Stromal cell of bone marrow (primary cell): ENCODE measurements at places on chromosomes 4 and X.
A peak's percentile ranks its signal among the peaks of the same experiment; 100 is the strongest.

- DNase-seq: peak; percentile 57
These were observed 9.4 kb downstream of the IL15 start for GRCh38 chr4:141645611-141646340.

- no peak for DNase-seq
These were observed 3.0 kb downstream of the PLXNB3 start for GRCh38 chrX:153766871-153767673.

DNA sequence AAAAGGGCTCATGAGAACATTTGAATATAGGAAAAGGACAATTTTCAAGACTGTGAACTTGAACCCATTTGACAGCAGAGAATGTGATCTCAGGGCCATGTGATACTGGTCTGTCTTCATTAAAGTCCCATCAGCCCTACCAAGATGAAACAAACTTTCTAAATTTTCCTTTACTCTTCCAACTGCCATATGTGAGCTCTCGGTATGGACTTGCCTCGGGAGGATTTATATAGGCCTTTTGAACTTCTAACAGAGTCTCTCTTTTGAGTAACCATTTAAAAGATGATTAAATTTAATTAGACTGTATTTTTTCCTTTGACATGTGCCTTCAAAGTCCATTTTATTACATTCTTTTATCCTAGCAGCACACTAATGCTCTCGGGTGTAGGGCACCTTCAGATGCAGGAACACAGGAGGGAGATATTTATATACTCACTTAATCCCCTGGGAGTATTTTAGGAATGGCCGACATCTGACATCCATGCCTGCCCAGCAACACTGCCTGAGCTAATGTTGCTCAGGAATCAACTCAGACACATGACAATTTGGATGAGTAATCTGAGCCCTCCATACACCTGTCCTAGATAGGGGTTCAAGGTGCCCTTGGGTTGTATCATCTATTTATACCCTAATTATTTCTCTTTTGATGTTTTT is 155.0 kb downstream of the SLC7A11 start:
- DNase-seq: no peak

DNA sequence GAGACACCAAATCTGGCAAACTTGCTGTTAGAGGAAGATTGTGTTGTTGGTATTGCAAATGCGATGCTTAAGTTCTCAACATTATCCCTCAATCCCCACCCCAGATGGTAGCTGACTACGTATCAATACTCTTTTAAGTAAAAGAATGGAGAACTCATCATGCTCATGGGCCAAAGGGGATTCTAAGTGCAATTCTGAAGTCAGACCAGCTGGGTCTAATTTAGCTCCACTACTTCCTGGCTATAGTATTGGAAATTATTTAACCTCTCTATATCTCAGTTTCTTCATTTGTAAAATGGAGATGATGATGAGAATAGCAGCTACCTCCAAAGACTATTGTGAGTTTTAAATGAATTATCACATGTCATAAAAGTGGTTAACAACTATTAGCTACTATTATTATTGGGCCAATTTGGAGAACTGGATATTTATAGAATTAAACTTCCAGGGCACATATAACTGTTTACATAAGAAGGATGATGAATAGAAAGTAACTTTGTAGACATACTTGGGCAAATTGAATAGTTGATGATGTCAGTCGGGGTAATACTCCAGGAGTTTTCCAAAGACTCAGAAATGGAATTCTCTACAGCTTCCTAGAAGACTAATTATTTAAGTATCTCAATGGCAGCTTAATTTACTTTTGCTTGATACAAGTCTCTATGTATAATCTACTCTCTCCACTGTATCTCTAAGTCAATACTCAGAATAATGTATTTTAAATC is 5.0 kb upstream of the SLAIN2 start:
- no peak for DNase-seq

DNA sequence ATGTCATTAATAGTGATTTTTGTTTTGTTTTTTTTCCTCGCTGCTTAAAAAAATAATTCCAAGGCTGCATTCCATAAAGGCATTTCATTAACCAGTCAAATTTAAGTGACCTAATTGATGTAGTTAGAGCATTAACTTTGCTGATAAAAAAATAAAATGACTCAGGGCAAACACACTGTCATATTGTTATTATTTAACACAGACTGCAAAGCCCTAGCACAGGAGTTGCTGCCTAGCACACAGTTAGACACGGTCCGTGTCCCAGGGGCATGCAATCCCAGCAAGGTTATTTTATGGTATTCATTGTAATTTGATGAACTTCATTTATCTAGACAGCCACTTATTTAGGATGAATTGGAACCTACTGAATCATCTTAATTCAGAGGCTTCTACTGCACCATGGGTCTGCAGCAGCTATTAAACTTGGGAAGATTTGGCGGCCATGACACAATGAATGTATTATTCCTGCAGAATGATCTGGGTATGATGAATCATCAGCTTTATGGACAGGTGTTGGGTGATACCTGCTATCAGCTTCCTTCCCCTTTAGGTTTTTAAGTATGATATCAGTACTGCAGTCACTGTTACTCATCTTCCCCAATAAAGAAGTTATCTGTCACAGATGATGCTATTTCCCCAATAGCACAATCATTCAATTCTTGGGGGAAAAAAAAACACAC is 182.7 kb downstream of the PPARGC1A start:
- no peak for DNase-seq

GRCh38 chrX:135114392-135114791 is 5.9 kb downstream of the ETDB start:
- DNase-seq: no peak

DNA sequence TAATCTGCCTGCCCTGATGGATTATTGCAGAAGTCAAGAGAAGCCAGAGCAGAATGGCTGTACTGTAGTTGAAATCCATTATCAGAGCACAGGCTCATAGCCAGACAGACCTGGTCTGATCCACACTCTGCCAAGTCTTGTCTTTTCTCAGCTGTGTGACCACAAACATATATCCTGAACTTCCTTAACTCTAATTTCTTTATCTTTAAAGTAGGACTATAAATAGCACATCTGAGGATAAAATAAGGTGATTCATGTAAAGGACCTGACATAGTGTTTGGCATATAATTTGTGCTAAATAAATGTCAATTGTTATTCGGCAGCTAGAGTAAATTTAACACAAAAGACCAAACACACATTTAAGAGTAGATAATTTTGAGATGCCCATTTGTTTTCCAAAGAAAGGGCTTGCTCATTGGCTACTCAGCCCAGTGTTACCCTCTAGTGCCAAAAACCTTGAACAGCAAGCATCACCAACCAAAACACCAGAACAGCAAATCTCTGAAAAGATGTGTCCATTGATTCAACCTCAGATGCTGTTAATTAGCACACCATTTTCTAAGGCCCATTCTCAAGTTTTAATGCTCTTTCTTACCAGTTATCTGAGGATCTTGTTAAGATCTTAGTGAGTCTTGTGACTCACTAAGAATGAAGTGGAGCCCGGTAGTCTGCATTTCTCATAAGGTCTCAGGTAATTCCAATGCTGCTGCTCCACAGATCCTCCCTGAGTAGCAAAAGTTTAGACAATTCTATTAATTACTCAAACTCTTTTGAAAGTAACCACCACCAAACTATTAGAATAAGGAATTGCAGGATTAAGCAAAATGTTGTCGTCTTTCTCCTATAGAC is 108.8 kb downstream of the HHIP start:
- DNase-seq: no peak

- no peak for DNase-seq
These were observed 503.5 kb upstream of the PITX2 start for GRCh38 chr4:111126340-111126739.

GRCh38 chr4:84527391-84527790 is 28.3 kb upstream of the NKX6-1 start:
- no peak for DNase-seq

- DNase-seq: peak; percentile 73
These were observed 46.5 kb downstream of the TMA16 start for GRCh38 chr4:163540977-163541376.

DNA sequence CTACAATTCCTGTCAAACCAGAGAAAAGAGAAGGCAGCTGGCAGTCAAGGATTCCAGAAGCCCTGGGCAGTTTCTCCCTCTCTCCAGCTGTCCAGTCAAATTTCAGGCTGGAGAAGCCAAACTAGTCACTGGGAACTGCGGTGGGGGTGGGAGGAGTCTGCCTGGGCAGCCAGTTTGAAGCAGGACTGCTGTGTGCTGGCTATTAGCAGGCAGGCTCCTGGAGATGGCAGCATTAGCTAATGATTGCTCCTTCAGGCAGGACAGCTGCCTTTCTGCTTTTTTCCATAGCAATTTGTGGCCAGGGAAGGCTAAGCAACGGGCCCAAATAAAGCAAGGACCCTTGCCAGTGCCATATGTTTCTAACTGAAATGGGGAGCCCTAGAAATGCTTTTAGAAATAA is 44.7 kb upstream of the FGF13 start:
- peak; percentile 27 for DNase-seq

DNA sequence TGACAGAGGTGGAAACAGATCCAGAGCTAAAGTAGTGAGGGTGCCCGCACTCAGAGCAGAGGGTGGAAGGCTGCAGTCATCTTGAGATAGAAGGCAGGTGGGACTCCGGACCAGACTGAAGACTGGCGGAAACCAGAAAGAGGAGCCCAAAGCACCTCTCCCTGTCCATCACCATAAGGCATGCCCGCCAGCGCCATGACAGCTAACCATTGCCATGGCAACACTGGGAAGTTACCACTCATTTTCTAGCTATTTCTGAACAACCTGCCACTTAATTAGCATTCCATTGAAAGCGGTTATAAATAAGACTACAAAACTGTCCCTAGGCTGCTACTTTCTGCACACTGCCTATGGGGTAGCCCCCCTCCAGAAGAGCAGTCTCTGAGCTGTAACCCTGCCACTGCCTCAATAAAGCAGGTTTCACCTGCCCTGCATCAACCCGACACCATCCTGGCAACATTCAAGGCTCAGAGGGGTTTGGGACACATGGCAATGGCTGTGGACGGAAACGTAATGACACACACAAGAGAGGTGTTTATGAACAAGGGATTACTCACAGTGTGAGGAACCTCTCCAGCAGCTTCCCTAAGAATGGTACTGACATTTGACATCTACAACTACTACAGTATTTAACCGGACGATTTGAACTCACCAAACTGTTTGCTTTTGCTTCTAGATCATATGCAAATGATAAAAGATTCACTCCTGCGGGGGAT is 27.8 kb upstream of the FGFBP2 start:
- no peak for DNase-seq

GRCh38 chrX:129961180-129962083 is 21.0 kb upstream of the BCORL1 start:
- DNase-seq: no peak

DNA sequence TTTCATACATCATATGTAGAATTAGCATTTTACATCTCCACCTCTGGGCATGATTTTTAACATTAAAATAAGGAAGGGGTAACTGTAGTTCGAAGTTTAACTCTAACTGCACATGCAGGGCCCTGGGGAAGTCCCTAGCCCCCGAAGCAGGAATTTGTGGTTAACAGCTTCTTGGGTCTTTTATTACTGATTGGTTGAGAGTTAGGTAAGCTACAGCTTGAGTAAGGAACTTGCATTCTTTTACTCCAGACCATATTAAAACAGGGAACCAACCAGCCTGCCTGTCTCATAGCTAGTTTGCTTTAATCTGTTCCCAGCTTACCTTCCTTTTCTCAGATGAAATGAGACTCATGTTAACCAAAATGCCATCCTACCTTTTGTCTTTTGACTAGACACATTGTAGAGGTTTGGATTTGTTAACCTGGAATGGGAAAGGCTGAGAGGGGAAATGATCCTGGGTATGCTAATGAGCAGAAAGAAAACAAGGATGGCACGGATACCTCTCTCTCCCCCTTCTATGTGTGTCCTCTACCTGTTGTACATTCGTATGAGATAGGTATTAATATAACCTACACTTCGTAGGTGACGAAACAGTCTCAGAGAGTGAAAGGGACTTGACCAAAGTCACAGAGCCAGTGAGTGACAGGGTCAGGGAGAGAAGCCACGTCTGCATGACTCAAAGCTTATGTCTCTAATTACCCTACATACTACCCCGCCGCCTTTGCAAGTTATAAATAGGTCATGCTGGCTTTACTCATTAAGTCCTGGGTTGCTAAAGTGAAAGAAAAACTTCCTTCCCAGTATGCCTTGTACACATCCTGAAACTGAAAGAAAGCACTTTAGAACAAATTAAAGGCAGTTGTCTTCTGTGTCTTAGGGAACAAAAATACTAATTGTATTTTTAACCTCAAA is 119.5 kb upstream of the AFF2 start:
- DNase-seq: peak; percentile 3

GRCh38 chr4:158758142-158758541 is 10.7 kb upstream of the FNIP2 start:
- no peak for DNase-seq

- DNase-seq: no peak
These were observed 53.1 kb upstream of the TMEM33 start for GRCh38 chr4:41881981-41882624.

DNA sequence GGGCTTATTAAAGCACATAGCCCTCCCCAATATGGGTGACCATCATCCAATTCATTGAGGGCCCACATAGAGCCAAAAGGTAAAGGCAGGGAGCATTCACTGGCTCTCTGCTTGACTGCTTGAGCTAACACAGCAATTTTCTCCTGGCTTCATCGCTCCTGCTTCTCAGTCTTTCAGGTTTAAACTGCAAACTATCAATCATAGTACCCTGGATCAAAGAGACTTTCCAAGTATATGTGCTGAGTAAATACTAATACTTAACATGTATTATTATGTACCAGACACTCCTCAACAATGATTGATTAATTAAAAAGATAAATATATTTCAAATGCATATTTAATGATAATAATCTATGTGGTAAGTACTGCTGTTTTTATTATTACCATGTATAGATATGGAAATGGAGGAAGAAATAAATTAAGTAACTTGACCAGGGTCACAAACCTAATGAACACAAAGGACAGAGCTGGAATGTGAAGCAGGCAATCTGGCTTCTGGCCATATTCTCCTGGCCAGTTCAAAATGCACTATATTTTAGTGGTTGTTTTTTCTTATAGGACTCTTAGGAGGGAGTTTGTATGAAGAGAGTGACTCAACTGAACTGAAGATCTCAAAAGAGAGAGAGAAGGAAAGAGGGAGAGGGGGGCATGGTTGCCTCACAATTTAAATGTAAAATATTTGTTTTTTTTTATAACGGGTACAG is 1197.3 kb downstream of the TECRL start:
- no peak for DNase-seq

DNA sequence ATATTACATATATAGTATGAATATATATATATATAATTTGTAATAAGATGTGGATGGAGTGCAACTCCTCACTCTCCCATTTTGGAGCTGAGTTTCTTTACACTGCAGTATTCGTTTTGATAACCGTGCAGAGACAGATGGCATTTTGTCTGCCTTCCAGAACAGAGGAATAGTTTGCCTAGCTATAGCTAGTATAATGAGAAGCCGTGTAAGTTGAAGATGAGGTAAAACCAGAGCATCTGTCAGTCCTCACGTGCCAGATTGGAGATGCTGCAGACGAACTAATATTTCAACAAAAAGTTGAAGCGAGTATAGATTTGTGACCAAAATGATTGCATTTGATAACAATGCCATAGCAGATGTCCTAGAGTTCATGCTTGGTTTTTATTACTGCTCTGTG is 180.6 kb downstream of the FMR1NB start:
- DNase-seq: no peak

GRCh38 chr4:169050284-169050683 is 40.2 kb upstream of the CBR4 start:
- no peak for DNase-seq
